ENCODE measurements at places on chromosomes 16 and 17.

DNA sequence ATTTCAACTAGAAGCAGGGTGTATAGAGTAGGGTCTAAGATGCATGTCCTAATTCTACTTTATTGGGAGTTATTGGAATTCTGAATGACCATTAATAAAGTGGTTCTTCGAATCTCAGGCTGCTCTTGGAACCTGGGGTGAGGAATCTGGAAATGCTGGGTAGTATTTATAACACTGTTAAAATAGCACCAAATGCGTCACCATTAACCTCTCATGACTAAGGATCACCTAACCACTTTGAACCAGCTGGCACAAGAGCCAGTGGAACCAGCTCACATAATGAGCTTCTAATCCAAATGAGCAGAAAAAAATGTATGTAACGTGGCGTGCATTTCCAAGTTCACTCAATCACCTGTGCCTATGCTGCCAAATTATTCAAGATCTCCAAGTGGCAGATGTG lies 281.7 kb downstream of the GRIN2A start:
- no peak for DNase-seq

GRCh38 chr17:66494023-66494803 lies 191.8 kb downstream of the PRKCA start:
- no peak for DNase-seq

DNA sequence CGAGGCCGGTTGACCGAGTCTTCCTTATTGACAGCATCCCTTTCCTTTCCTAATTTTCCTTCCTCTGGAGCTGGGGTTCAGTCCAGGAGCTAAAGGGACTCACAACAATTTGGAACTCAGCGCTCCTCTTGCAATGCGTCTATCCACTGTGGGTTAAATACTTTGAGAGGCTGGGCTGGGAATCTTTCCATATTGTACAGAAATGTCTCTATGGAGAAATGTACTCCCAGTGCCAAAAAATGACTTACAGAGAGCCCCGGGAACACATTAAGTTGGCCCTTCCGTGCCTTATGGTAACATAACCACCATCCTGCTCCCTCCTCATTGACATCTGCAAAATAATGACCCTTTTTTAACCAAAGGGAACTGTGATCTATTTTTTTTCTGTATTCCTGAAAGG lies 192.8 kb downstream of the FTO start:
- no peak for DNase-seq

DNA sequence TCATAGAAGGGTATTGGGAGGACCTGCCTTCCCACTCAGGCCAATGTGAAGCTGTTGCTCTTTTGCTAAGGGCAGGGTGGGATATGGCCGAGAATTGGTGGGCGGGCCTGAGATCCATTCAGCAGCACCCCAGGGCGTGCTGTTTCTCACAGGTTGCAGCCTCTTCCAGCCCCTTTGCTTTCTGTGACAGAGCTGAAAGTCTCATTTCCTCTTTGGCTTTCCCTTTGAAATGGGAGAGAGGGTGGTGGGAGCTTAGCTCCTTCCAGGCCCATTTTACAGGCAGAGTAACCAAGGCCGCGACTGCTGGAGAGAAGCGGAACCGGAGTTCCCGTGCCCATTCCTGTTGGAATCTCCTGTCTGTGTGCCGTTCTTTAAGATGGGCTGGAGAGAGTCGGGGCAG lies 183.0 kb downstream of the RAB11FIP4 start:
- DNase-seq = no peak

DNA sequence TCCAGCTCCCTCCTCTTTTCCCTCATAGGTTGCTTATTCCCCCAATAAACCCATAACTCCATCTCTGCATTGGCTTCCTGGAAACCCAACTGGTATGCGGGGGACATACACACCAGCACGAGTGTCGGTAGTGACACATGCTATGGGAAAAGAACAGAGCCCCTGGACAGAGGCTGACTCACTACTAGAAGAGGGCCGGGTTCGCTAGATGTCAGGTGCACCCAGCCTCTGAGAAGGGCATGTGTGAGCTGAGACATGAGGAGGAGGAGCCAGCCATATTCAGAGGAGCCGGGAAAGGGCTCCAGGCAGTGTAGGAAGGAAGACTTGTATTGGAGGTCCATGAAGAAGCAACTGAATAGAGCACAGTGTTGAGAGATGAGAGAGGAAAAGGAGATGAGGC lies 241.1 kb downstream of the SOX9 start:
- DNase-seq = no peak

- no peak for DNase-seq
Observed at GRCh38 chr17:17570798-17571716, 20.5 kb downstream of the PEMT start.

Measured in CD4-positive, alpha-beta T cell treated with Interleukin-4 for 1 hour (primary cell).